CD14-positive monocyte (primary cell): ENCODE measurements at places on chromosomes 13 and 19. TPM values are rescaled to one million over a fixed set of nuclear protein-coding genes. Genes with fewer than 3 reads are reported as not detected.

PGLYRP1 gene
- polyA plus RNA-seq: 0.20 and 0.37 TPM in 2 replicates

ZNF536 gene
- not detected for polyA plus RNA-seq

MPV17L2 gene
- polyA plus RNA-seq: 15.0 TPM

GRCh38 chr19:40413291-40413845 is at the start of gene PRX:
Gene PRX, minus strand, starts transcription at chr19:40413378. Its CDS starts 5,446 bp downstream, at chr19:40407932.
- DNase-seq: no peak
- no peak within 1 kb of the TSS for H3K4me3 ChIP-seq
- H3K4me1 ChIP-seq: peaks cover 32% of the 10 kb centered on the region
- H3K27ac ChIP-seq: no peak within 1 kb of the TSS
- H3K27me3 ChIP-seq: no peaks in the 10 kb centered on the region

DNA sequence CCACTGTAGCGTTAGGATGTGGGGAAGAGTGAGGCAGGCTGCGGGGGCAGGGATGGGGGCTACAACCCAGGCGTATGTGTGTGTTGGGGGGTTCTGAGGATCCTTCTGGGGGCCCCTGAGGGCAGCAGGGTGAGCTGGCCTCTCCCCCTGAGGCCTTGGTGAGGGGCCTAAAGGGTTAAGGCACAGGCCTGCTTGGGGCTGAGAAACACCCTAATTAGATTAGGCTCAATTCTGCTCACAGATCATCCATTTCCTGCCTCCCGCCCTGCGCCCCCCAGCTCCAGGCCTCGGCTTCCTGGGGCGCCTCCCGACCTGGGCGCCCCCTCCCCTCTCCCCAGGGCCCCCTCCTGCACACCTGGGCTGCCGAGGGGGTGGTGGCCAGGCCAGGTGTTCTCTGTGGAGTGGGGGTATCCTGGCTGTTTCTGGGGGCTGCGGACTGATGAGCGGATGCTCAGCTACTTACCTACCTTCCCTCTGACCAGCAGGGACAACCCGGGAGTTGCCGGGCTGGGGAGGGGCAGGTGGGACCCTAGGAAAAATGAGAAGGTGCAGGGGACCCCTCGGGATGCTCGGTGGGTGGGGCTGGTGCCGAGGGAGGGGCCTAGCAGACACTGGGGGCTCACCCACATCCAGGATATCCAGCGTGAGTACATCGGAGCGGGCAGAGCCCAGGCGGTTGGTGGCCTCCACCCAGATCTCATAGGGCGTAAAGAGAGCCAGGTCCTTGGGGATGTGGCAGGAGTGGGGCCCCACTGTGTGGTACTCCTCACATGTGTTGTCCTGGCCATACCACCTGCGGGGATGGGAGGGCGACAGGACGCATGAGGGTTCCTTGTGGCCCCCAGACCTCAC is 8.6 kb downstream of the CRLF1 start:
- H3K27ac ChIP-seq: no peak overlapping the region
- no peaks in the 10 kb centered on the region for H3K36me3 ChIP-seq
- no peak overlapping the region for H3K4me3 ChIP-seq
- H3K4me1 ChIP-seq: peaks cover 16% of the 10 kb centered on the region
- peaks cover 12% of the 10 kb centered on the region for H3K27me3 ChIP-seq

GRCh38 chr19:4267101-4267900 is 11.8 kb upstream of the SHD start:
- H3K27ac ChIP-seq: no peak overlapping the region
- peaks cover 9% of the 10 kb centered on the region for H3K4me1 ChIP-seq
- peaks cover 44% of the 10 kb centered on the region for H3K36me3 ChIP-seq
- H3K4me3 ChIP-seq: no peak overlapping the region
- peak; percentile 36 for DNase-seq

- H3K4me3 ChIP-seq: no peak overlapping the region
- DNase-seq: no peak
- H3K4me1 ChIP-seq: no peaks in the 10 kb centered on the region
- H3K27ac ChIP-seq: no peak overlapping the region
- H3K27me3 ChIP-seq: no peaks in the 10 kb centered on the region
- no peaks in the 10 kb centered on the region for H3K36me3 ChIP-seq
Measured at GRCh38 chr19:19566306-19566705, 28.2 kb downstream of the CILP2 start.

GRCh38 chr19:7841751-7842660 is 12.0 kb downstream of the EVI5L start:
- DNase-seq: no peak
- no peaks in the 10 kb centered on the region for H3K27me3 ChIP-seq
- H3K4me1 ChIP-seq: no peaks in the 10 kb centered on the region
- no peak overlapping the region for H3K4me3 ChIP-seq

DNA sequence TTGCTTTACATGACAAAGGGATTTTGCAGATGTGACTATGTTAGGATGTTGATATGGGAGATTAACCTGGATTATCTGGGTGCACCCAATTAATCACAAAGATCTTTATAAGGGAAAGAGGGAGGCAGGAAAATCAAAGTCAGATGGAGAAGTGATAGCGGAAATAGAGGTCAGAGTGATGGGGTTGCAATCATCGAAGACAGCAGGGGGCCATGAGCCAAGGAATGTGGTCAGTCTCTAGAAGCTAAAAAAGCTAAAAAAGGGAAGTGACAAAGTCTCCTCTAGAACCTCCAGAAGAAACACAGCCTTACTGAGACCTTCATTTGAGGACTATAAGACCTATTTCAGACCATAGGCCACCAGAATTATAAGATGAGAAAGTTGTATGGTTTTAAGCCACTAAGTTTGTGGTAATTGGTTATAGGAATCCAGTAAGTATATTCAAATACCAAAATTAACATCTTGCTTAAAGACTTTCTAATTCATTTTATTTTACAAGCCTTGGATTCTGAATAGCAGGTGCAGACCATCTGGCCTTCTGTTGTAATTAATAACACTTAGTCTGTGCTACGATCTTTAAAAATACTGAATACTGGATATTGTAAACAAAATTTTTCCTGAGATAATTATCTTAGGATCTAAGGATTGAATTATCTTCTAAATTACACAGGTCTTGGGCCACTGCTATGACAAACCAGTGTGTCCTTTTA is 493.4 kb upstream of the PCDH20 start:
- H3K27me3 ChIP-seq: no peaks in the 10 kb centered on the region
- DNase-seq: no peak
- no peaks in the 10 kb centered on the region for H3K36me3 ChIP-seq
- no peaks in the 10 kb centered on the region for H3K4me1 ChIP-seq
- no peak overlapping the region for H3K27ac ChIP-seq
